Activated CD4-positive, alpha-beta T cell treated with anti-CD3 and anti-CD28 coated beads, Interleukin-2, amount 50 U/mL, for 16 hours (primary cell): ENCODE measurements at places on chromosomes 16 and 17.
A peak's percentile ranks its signal among the peaks of the same experiment; 100 is the strongest.

DNA sequence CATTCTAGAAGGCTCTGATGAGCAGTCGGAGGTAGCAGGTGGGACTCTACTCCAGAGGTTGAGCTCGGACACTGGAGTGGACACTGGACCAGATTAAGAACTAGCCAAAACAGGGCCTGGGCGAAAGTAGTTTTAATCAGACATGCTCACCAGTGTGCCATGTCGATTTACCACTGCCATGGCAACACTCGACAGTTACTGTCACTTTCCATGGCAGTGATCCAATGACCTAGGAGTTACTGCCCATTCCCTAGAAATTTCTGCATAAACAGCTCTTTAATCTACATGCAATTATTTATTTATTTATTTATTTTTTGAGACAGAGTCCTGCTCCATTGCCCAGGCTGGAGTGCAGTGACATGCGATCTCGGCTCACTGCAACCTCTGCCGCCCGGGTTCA lies 7.2 kb upstream of the METTL9 start:
- no peak for DNase-seq

DNA sequence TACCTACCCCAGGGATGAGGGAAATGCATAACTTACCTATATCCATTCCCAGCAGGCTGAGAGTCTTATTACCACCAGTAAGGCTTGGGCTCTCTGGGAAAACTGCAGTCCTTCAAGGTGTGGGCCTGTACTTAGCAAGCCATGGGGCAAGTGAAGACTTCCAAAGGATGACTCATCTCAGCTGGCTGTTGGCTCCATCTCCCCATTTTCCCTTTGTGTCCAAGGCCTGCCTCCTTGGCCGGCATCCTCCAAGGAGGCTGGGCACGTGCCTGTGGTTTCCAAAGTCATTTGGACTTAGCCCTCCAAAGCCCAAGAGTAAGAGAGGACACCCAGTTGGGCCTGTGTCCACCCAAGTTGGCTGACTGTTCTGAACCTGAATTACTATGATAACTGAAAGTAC lies 89.8 kb downstream of the TMEM100 start:
- DNase-seq: no peak

DNA sequence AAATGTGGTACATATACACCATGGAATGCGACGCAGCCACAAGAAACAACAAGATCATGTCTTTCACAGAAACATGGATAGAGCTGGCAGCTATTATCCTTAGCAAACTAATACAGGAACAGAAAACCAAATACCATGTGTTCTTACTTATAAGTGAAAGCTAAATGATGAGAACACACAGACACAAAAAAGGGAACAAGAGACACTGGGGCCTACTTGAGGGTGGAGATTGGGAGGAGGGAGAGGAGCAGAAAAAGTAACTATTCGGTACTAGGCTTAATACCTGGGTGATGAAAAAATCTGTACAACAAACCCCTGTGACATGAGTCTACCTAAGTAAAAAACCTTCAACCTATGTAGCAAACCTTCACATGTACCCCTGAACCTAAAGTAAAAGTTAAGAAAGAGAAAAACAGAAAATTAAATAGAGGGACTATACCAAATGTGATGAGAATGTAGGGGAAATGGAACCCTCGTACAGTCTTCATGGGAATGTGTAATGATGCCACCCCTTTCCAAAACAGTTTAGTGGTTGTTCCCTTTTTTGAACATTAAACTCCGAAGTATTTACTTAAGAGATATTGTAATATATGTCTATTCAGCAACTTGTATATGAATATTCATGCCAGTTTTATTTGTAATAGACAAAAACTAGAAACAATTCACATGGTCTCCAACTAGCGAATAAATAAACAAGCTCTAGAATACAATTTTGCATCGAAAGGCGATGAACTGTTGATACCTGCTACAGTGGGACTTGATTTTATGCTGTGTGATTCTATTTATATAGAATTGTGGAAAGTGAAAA lies 33.9 kb downstream of the AHSP start:
- DNase-seq: no peak

GRCh38 chr16:651844-652243 lies 2.7 kb downstream of the WDR90 start:
- DNase-seq: no peak

- no peak for DNase-seq
Measured at GRCh38 chr16:76276745-76277438, at the start of gene CNTNAP4. TSS of gene CNTNAP4 (plus strand) at chr16:76277401. CDS start at chr16:76277663, 262 bp downstream.

- DNase-seq: no peak
Measured at GRCh38 chr16:30895627-30896260, 670 bp upstream of the CTF1 start.

DNA sequence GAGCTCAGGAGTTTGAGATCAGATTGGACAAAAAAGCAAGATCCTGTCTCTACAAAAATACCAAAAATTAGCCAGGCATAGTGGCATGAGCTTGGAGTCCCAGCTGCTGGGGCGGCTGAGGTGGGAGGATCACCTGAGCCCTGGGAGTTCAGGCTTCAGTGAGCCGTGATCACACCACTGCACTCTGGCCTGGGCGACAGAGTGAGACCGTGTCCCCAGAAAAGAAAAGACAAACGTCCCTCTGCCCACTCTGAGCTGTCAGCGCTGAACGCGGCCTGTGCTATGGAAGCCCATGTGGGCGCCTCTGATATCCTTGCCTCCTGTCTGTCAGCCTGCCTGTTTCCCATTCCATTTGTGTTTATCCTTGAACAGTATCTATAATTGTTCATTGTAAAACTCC lies 50.7 kb downstream of the FOXK2 start:
- no peak for DNase-seq

DNA sequence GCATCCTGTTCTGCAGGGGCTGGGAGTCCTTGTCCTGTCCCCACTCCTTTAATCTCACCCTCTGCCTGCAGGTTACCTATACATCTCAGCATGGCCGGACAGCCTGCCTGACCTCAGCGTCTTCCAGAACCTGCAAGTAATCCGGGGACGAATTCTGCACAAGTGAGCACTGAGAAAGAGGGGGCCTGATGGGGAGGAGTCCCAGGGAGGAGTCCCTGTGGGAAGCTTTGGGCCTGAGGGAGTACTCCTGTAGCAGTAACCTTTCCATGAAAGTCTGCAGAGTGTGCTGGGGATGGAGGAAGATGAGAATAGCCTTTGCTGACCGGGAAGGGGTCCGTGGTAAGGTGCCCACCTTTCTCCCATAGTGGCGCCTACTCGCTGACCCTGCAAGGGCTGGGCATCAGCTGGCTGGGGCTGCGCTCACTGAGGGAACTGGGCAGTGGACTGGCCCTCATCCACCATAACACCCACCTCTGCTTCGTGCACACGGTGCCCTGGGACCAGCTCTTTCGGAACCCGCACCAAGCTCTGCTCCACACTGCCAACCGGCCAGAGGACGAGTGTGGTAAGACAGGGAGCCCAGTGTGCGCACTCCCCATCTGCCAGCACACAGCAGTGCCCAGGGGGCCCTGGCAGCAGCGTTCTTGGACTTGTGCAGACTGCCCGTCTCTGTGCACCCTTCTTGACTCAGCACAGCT lies 14.8 kb downstream of the MIEN1 start:
- DNase-seq: no peak

GRCh38 chr16:23182206-23182678 lies 303 bp upstream of the SCNN1G start:
- peak; percentile 77 for DNase-seq

- DNase-seq: no peak
Measured at GRCh38 chr16:86391486-86391885, 118.8 kb upstream of the FOXF1 start.

- DNase-seq: no peak
Measured at GRCh38 chr17:63435681-63436522, 10.2 kb downstream of the CYB561 start.

DNA sequence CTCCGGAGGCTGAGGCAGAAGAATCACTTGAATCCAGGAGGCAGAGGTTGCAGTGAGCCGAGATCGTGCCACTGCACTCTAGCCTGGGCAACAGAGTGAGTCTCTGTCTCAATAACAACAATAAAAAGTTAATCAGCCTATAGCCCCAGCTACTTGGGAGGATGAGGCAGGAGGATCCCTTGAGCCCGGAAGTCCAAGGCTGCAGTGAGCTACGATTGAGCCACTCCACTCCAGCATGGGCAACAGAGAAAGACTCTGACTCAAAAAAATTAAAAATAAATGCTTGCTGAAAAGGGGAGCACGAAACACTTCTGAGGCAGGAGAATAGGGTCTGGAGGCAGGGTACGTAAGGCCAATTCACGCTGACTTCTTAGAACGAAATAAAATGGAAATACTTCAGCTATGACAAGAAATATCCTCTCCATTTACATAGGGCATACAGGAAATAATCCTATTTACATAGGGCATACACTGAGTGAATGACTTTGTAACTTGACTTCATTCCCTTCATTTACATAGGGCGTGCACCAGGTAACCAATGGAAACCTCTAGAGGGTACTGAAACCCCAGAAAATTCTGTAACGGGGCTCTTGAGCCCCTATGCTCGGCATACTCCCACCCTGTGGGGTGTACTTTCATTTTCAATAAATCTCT lies 3.2 kb upstream of the PRPSAP1 start:
- DNase-seq: no peak

- DNase-seq: no peak
Measured at GRCh38 chr16:84545114-84545737, 40.8 kb upstream of the MEAK7 start.

- no peak for DNase-seq
Measured at GRCh38 chr17:71511266-71511995, 609.4 kb upstream of the SOX9 start.

GRCh38 chr17:46009681-46010596 lies 10.9 kb downstream of the STH start:
- DNase-seq: no peak

DNA sequence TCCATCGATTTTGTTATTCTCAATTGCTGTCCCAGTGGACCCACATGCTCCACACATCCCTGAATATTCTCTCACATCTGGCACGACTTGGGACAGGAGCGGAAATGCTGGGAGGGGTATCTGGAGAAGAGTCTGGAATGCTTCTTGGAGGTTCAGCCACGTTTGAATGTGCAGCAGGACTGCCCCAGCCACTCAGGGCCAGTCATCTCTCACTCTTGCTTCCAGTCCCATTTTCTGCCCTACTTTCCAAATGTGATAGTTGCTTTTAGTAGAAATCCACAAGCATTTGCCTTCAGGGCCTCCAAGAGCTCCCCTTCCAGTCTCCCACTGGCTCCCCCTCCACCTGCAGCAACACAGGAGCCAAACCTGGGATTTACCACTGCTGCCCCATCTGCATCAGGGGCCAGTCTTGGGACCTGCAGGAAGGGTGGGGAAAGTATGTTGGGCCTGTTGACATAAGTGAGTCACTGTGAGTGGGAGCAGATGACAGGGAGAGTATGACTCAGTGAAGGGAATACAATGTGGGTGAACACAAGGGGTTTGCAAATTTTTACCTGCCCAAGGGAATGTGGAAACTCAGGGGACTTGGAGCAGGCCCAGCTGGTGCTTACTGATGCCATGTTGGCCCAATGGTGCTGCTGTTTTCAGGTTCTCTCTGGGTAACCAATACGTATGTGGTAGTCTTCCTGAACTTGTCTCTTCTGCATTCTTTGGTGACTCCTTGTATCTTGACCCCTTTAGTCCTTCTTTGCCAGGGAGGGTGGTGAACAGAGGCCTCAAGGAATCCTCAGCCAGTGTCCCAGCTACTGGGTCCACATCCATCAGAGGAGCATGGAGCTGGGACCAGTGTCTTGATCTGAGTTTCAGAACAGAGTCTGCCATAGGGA lies 78.8 kb upstream of the CRHR1 start:
- no peak for DNase-seq

GRCh38 chr17:27860971-27861664 lies 32.0 kb downstream of the LYRM9 start:
- DNase-seq: no peak

DNA sequence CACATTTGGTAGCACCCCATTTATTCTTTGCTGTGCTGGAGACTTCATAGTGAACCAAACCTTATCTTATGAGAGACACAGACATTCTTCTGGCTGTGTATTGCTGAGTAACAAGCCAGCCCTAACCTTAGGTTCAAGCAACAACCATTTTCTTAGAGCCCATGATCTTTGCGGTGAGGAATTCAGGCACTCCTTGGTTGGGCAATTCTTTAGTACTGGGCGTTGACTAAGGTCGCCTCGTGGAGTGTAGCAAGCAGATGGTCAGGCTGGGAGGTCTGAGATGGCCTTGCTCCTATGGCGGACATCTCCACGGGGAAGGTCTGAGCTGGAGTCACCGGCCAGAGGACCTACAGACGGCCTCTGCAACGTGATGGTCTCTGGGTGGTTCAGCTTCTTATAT lies 43.1 kb downstream of the ARSG start:
- DNase-seq: no peak

DNA sequence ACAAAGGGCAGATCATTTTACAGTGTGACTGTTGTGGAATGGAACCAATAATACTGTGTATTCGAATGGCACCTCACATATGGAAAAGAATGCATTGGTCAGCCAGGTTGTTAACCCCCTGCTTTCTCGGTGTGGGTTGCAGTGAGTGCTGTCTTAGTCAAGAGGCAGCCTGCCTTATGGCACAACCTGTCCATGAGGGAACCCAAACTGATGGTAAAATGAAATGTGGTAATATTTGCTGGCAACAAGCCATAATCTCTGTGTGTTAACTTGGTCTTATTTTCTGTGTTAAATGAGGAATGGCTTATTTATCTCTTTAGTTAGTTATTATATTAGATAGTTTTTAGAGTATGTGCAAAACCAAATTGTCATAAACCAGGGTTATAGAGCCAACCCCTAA lies 81.6 kb downstream of the TMC6 start:
- DNase-seq: no peak
